NCI-H774 (cell line): ENCODE measurements at places on chromosomes 13 and 19.

DNA sequence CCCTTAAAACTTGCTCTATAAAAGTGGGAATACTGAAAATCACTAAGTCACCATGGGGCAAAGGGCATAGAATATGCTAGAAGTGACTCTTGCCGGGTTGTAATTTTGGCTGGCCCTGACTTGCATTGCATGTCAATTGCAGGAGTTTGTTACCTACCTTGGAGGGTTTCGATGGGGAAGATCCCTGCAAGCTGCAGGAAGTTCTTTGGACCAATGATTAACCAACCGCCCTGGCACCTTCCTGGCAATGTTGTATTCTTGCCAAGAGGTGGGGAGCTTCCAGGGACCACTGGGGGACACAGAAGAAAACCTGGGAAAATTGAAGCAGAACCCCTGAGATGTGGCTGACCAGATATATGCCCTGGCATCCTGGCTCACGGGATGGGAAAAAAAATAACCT lies 235.8 kb downstream of the B3GLCT start:
- no peak for DNase-seq

- DNase-seq = peak; percentile 30
Measured at GRCh38 chr13:76783798-76784197, 102.4 kb downstream of the KCTD12 start.

- DNase-seq = no peak
Measured at GRCh38 chr13:78620936-78621470, 17.7 kb upstream of the POU4F1 start.

- no peak for DNase-seq
Measured at GRCh38 chr19:32647361-32647760, 27.6 kb downstream of the ANKRD27 start.

- peak; percentile 29 for DNase-seq
Measured at GRCh38 chr13:43307921-43308433, 284.6 kb downstream of the DNAJC15 start.

DNA sequence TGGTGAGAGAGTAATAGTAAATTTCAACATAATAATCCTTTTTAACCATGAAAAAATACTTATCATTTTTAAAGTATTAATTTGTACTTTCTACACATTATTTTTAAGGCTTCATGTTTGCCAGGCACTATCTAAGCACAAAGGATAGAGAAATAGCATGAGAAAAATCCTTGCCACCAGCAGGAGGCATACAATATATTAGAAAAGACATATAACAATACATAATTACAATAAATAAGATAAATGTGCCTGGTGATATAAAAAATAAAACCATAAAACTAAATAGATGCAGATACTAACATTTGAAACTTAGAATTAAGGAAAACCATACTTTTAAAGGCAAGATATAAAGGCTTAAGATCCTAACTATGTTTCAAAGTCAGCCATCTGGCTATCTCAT lies 1256.4 kb downstream of the DIAPH3 start:
- DNase-seq = no peak

DNA sequence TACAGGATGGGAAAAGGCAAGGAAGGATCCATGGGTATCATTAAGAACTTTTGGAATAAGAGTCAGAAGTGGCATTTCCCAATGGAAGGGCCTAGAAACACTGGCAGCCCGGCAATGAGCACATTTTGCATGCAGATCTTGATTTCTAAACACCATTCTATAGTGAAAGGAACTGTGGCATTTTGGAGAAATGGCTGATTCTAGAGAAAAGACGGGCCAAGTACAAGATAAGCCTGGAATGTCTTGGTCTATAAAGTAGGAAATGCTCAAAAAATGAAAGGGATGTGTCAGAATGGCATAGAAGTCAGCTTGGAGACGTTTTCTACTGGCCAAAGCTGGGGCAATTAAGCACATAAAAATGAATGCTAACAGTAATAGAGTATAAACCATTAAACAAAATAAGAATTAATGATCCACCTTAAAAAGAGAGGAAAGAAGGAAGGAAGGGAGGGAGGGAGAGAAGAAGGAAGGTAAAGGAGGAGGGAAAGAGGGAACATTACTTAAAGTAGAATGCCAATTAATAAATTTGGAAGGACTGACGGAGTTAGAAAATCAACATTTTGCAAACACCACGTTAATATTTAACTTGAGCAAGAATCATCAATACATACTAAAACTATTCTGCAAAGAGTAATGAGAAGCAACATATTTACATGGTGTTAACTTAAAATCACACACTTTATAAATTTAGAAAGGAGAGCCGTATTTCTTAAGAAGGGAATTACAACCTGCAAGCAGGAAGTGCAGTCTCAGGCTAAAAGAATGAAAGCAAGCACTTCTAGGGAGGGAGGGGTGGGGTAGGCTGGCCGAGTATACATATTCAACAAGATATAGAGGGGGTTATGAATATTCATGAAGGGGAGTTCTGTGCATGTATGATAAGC lies 78.9 kb downstream of the ANKRD10 start:
- no peak for DNase-seq

DNA sequence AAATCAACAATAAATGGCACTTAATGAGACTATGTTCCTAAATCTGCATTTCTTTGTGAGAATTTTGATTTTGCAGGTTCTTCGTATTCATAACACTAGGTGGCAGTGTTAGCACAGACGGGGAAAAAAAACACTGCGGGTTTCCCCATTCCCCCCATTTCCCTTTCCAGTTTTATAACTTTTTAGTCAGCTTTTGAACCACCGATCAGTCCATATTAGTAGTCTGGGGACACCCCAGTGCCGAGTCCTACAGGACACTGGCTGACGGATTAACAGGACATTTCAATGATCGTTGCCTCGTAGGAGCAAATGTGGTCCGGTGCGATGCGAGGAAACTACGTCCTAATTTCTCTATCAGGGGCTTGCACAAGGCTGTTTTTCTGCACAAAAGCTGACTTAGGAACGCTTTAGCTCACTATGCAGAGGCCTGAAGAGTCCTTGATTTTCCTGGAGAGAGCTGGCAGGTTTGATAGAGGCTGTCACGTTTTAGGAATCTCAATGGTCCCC lies 234.3 kb downstream of the LMO7 start:
- DNase-seq = no peak

- peak; percentile 85 for DNase-seq
Measured at GRCh38 chr19:55585658-55586339, 5.2 kb upstream of the ZNF579 start.

DNA sequence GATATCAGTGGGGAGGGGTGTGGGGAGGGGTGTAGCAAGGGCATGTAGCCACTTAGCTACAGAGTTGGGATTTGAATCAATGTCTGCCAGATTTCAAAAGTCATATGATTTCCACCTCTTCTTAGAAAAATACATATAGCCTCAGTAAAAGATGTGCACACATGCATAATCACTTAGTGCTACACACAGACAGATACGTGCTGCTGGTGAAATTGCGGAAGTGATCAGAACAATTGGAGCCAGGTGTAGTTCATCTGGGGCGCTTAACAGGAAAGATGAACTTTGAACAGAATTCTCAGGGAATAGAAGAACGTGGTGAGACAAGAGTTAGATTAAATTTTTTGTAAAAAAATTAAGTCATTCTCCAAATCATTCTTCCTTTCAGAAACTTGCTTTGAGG lies 333.1 kb downstream of the KCNRG start:
- DNase-seq = no peak

DNA sequence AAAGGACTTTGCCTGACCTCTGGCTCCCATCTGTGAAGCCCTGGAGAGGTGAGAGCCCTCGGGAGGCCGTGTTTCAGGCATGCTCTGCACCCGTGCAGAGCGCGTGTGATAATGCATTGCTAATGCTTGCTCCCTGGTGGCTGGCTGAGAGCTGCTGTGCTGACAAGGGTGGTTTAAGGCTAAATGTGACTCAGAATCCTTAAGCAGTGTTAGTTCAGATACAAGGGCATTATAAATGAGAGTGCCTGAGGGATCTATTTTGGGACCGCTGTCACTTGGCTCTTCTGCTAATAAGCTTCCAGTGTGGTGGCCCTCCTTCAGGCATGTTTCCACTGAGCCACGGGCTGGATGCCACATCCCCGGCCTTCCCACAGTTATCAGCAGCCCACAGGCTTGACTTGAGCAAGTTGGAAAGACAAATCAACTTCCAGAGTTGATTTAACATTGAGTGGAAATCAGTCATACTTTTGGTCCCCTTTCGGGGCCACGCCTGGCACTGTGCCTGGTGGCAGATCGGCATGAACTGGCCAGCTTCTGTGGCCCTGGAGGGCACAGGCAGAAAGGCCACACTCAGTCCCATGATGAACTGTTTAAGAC lies 17.0 kb downstream of the ALOX5AP start:
- no peak for DNase-seq

GRCh38 chr19:31310432-31311133 lies 38.7 kb downstream of the TSHZ3 start:
- no peak for DNase-seq

GRCh38 chr13:98275681-98276171 lies 98.7 kb upstream of the RNF113B start:
- DNase-seq = no peak

DNA sequence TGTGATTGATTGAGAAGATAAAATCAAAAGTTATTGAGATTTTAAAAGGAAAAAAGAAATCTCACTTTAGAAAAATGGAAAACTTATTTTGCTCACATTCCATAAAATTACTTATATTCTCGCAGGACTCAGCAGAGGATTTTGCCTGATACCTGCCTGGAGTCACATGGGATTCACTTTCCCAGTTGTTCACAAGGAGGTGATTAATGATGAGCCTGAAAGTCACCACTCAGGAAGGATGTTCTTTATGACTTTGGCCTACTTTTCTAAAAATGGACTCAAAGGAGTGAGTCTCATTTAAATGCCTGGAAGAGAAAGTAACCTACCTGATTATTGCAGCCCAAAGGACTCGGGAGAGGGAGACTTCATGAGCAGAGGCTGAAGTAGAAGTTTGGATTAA lies 34.5 kb upstream of the FAM216B start:
- no peak for DNase-seq

GRCh38 chr19:21398851-21399250 lies 1.9 kb downstream of the ZNF493 start:
- DNase-seq = no peak

- no peak for DNase-seq
Measured at GRCh38 chr19:3509566-3509989, 3.5 kb downstream of the FZR1 start.

- peak; percentile 38 for DNase-seq
Measured at GRCh38 chr13:109819874-109820273, 33.5 kb upstream of the IRS2 start.

- DNase-seq = no peak
Measured at GRCh38 chr19:1756705-1757465, 3.6 kb downstream of the ONECUT3 start.

DNA sequence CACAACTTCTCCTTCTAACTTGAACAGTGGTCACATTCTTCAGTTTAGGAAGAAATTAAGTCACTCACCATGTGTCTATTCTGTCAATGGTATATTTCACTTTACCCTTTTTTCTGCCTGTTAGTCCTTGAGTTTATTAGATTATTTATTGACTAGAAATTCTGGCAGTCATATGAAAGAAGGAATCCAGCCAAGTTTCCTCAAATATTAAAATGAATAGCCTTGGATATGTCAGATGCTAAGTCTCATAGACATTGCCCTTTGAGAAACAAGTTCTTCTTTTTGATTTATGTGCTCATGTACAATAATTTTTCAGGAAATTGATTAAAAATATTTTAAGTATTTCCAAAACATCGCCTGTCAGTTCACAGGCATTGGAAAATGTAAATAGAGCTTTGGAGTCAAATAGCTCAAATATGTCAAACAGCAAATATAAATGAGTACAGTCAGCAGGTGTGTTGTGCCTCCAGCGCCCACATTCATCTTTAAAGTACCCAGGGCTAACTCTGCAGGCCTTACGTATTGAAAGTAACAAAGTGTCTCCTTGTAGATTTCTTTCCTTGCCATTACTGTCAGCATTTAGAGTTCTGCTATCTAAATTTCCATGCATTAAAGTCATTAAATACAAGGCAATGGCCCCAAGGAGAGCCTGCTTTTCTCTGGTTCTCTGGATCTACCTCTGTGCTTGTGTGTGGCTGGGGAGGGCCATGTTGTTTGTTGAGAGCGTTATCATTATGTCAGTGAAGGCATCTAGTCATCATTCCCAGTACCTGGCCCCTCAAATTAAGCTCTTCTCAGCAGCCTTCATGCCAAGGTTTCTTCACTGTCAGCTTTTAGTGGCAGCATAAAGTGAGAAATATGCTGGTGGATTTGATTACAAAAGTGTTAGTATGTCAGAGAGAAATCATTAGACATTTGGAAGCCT lies 76.3 kb upstream of the TRPC4 start:
- no peak for DNase-seq

DNA sequence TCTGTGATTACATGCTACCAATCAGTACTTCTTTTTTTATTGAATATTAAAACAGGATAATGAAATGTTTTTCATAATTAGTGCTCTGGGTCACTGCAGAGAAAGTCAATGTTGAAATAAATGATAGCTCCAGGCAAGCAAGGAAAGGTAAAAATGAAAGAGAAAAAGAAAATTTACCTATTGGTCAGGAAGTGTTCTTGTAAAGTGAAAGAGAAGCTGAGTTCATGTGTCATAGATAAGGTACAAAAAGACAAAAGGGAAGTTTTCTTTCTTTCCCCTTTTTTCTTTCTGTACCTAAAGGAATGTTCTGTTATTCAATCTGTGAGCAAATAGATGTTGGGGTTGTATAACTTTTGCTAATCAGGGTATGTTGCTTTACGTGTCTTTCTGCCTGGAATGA lies 197.0 kb downstream of the PCDH9 start:
- DNase-seq = no peak

GRCh38 chr13:76014406-76015318 lies 378.5 kb downstream of the LMO7 start:
- DNase-seq = no peak

- DNase-seq = no peak
Measured at GRCh38 chr19:19304186-19304965, 15.9 kb downstream of the SUGP1 start.
